ENCODE measurements at places on chromosomes 2 and 18.
A peak's percentile ranks its signal among the peaks of the same experiment; 100 is the strongest.

- DNase-seq: peak; percentile 22
These were observed 32.7 kb upstream of the ABCA12 start for GRCh38 chr2:215171151-215171550.

DNA sequence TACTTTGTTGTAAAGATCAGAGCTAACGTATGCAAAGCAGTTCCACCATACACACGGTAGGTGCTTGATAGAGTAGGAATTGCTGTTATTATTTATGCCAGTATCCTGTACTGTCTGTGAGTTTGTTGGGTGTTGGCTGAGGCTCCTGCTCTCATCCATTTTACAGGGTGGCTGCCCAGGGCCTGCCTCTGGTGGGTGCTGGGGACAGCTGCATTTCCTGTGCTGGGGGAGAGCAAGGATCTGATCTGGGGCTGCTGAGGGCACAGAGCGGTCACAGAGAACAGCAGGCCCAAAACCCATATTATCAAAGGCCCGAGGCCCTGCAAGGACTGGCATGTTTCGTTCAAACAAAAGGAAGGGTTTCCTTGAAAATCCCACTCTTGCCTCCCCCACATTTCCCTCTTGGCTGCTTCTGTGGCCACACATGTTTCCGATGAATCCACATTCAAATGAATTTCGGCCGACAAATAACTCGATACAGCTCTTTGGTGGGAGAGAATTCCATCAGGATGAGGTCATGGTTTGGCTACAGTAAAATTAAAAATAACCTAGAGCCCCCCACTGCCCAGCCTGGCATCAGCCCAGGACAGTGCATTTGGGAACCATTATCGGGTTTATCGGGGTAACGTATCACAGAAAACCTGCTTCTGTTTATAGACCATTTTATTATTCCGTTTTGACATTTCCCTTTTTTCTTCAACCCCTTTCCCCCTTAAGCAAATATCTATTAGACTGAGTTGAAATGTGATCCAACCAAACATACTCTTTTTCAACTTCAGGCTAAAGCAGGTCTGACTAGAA lies 143.4 kb downstream of the CYRIA start:
- no peak for DNase-seq

DNA sequence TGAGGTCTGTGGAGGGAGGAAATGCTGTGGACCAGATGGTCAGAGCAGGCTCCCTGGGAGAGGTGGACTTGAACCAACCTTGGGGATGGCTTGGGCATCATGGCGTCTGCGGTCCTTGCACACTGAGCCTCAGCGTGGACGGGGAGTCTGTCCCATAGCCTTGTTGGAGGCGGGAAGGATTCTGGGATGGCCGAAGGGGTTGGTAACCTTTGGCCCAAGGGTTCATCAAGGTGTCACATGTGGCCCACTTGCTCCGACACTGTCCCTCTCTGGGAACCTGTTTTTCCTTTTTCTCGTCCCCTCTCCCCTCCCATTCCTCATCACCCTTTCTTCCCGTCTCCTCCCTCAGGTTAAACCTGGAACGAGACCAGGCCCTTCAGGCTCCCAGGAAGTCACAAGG lies 66.4 kb downstream of the MAPK4 start:
- DNase-seq: no peak

- no peak for DNase-seq
These were observed 85.5 kb downstream of the NFATC1 start for GRCh38 chr18:79481046-79481790.

Data from CD4-positive, alpha-beta T cell treated with Interleukin-12 subunit alpha and Interleukin-12 subunit beta, for 1 hour (primary cell).